ENCODE measurements at places on chromosomes 3 and 15. TPM values are rescaled to one million over a fixed set of nuclear protein-coding genes. Genes with fewer than 3 reads are reported as not detected.

- DNase-seq: no peak
Observed at GRCh38 chr15:78841891-78842290, 30.6 kb upstream of the ADAMTS7 start.

DNA sequence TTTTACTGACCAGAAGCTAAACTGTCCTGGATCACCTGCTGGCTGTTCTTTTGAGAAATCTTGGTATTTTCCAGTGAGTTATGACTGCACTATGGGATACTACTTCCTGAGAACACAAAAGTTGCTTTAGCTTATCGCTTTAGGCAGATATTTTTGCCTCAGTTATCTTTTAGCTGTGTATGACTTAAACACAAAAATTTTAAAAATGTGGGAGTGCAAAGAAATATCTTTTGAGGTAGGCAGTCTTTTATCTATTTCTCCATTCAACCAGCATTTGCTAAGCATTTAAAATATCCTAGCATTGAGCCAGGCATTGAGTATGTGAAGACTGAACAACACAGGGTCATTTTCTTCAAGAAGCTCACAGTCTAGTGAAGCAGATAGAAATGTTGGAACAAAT, 981.9 kb downstream of the FHIT start:
- DNase-seq: no peak

DNA sequence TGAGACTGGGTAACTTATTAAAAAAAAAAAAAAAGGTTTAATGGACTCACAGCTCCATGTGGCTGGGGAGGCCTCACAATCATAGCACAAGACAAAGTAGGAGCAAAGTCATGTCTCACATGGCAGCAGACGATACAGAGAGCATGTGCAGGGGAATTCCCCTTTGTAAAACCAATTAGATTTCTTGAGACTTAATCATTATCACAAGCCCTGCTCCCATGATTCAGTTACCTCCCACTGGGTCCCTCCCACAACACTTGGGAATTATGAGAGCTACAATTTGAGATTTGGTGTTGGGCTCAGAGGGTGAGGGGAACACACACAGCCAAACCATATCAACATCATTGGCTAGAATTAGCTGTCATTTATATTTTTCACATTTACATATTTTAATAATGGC, 221.0 kb downstream of the RSRC1 start:
- no peak for DNase-seq

DNA sequence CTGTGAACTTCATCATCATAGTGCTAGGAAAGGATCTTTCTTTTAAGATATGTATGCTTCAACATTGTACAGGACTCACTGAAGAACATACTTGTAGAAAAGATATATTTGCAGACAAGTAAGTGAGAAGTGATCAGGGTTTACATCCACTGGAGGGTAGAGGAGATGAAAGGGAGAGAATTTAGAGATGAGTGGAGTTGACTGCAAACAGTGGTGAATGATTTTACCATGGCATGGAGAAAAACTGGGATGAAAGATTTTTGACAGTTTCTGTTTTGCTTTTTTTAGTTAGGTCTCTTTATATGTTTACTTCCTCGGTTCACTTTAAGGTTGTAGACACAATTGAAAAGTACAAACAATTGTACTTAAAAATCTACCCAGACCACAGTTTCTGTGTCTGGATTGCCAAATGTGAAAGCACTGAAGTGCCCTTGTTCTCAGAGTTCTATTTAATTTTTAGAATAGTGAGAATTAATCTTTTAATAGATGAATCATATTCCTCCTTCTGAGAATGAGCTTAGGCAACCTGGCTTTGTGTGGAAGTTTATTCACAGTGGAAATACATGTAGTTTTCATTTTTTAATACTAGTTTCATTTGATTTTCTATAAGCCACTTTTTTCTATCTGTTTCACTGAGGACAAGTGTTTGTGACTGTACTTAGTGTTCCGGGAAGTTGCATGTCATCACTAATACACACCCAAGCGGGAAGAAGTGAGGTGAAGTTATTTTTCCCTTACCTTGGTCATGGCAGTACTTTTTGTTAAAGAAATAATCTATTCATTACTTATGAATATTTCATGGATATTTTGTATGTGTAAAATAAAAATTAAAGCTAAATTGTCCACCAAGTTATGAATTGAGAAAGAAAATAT, 1.8 kb upstream of the GPR171 start:
- no peak for DNase-seq

DNA sequence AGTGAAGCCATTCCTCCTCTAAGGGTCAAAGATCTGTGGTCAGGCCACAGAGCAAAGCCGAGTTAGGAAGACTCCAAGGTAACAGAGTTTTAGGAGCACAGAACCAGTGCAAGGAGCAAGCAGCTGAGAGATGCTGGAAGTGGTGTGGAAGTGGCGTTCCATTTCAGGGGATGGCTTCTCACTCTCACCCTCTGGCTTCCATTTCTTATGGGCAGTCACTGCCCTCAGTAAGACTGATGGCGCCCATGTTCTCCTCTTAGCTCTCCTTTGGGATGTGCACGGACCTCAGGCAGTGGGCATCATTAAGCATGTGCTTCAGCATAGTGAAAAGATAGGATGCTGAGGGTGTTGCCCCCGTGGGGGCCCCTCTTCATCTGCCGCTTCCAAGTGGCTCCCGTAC, 90.3 kb downstream of the ASB7 start:
- DNase-seq: no peak

DNA sequence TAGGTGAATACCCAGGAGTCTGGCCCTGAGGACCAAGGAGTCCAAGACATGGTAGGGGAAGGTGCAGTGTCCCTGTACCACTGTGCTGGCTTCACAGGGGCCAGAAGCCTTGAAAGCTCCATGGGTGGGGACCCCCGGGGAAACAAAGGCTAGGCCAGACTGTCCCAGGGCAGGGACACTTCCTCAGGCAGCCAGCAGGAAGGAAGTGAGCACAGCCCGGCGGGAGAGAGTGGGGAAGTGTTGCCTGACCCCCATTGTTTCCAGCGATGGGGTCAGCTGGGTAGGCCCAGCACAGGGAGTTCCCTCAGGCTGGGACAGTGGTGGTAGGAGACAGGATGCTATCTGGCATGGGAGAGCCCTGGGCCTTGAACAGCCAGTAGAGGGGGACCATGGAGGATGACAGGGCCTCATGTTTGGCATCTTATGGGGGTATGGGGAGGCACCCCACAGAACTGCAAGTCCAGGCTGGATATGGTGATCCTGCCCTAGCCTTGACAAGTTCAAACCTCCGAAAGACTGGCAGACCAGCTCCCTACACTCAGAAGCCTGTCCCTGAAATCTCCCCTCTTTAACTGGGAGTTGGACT, 1.2 kb upstream of the HYAL2 start:
- DNase-seq: no peak

- DNase-seq: no peak
Observed at GRCh38 chr15:96089405-96090058, 241.0 kb upstream of the NR2F2 start.

SYNPR gene
- not detected for total RNA-seq

LMCD1 gene
- total RNA-seq: 852 TPM

- DNase-seq: no peak
Observed at GRCh38 chr3:9942934-9943690, 9.1 kb downstream of the PRRT3 start.

- DNase-seq: no peak
Observed at GRCh38 chr15:52858782-52859176, 68.6 kb upstream of the ONECUT1 start.

DNA sequence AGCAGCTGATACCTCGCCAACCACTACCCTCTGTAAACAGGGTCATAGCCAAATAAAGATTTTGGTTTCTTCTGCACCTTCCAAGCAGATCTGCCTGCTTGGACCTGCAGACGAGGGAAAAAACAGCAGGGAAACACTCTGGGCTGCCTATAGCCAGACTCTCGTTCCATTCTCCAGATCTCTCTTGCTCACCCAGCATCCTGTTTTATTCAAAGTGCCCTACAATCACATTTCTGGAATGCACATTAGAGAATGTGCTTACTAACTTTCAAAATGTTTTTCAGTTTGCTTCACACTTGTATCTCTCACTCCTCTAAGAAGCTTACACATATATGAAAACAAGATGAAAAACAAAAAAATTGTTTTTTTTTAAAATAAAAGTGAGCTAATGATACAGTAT, 71.4 kb downstream of the MLH1 start:
- no peak for DNase-seq

DNA sequence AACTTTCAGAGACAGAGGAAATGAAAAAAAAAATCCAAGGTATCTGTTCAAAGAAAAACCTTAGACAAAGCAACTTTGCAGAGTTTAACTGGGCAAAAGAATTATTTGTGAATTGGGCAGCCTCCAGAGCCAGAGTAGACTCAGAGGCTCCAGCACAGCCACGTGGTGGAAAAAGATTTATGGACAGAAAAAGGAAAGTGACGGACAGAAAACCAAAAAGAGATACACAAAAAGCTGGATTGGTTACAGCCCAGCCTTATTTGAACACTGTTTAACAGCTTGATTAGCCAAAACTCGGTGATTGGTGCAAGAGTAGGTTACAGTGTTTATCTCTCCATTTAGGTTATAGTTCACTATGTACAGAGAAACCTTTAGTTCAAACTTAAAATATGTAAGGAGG, 23.7 kb upstream of the GPD1L start:
- DNase-seq: no peak

CYP8B1 gene
- total RNA-seq: not detected

GRCh38 chr3:21783839-21784238, 32.8 kb upstream of the ZNF385D start:
- DNase-seq: no peak

LARP6 gene
- total RNA-seq: 92.6 TPM

- DNase-seq: no peak
Observed at GRCh38 chr15:60350108-60350507, 47.7 kb downstream of the ANXA2 start.

CCR9 gene
- total RNA-seq: not detected

- no peak for DNase-seq
Observed at GRCh38 chr15:38688761-38689160, 124.1 kb upstream of the RASGRP1 start.

KNG1 gene
- total RNA-seq: not detected

DNA sequence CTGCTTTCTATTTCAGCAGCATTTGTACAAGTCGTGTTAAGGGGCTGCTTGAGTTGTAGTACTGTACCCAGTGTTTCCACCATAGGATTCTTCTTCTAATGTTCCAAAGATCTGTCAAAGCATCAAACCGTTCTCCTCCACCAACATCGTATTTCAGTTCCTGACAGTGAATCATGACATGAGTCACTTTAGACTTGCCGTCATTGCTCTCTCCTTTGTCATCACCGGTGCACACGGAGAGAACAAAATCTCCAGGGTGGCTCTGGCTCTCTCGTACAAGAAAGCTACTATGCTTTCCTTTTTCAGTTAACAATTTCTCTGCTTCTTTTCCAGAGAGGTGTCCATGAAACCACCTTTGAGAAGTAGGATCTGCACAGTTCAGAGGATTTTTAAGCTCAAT, 270.9 kb upstream of the CCDC54 start:
- DNase-seq: no peak

GRCh38 chr15:77846986-77847385, 214.3 kb upstream of the LINGO1 start:
- no peak for DNase-seq

DNA sequence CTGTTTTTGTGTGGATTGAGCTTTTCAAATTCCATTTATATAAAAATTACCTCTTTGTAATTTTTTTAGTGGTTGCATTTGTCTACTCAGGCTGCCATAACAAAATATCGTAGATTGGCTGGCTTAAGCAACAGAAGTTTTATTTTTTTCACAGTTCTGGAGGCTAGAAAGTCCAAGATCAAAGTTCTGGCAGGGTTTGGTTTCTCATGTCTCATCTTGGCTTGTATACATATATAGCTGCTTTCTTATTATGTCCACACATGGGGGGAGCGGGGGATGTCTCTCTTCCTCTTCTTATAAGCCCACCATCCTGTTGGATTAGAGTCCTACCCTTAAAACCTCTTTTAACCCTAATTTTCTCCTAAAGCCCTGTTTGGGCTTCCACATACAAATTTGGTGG, 28.5 kb downstream of the MGA start:
- no peak for DNase-seq

DNA sequence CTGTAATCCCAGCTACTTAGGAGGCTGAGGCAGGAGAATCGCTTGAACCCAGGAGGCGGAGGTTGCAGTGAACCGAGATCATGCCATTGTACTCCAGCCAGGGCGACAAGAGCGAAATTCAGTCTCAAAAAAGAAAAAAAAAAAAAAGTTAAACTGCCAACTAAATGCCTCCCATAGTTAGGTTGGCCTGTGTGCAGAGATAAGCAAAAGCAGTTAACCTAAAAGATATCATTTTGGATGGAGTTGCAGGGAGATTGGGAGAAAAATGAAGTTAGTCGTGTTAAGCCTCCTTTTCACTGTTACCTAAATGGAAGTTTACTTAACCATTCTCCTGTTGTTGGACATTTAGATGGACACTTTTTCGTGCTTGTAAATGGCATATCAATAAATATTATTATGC, 11.4 kb upstream of the FETUB start:
- no peak for DNase-seq

GXYLT2 gene
- 32.4 TPM for total RNA-seq

DNA sequence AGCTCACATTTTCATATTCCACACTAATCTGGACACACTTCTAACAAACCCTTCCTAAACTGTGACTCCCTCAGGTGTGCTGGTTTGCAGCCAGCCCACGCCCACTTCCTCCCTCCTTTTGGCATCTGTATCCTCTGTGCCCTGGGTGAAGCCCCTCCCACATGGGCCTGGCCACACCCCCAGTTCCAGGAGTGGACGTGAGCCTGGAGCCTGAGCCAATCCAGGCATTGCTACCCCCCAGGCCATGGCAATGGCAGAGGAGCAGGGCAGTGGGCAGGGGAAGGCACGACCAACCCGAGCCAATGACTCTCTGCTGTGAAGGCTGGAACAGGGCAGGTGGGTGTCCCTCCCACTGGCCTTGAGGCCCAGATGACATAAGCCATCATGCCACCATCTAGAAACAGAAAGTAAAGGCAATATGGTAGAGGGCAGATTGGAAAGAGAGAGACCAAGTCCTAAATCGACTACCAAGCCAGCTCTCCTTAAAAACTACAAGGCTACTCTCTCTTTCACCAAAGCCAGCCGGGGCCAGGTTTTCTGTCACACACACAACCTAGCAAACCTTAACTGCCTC, 18.6 kb downstream of the FAM174B start:
- no peak for DNase-seq

- no peak for DNase-seq
Observed at GRCh38 chr3:183634707-183635106, 716 bp upstream of the KLHL24 start.

DNA sequence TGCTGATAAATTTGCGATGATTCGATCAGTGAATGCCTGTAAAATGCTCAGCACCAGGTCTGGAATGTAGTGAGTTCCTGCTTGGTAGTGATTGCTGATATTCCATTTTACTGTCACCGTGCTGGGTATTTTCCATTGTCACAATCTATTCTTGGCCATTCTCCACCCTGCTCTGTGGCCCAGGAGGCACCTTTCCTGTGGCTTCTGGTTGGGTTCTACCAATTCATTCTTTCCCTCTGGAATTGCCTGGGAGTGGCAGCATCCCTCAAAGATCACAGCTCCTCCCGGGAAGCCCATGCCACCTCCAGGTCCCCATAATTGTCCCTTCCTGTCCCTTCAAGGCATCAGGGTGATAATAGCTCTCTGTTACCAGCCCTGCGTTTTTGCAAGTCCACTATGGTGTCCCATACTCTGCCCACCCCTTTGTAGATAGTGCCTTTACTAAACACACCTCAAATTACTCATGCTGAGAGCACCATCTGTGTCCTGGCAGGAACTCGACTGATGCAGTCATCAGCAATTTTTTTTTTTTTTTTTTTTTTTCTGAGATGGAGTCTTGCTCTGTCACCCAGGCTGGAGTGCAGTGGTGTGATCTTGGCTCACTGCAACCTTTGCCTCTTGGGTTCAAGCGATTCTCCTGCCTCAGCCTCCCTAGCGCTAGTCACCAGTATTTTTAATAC, 177.8 kb upstream of the PROK2 start:
- no peak for DNase-seq
